Esophagus squamous epithelium (tissue), 5 donors: ENCODE measurements at places on chromosomes 2 and 18.

DNA sequence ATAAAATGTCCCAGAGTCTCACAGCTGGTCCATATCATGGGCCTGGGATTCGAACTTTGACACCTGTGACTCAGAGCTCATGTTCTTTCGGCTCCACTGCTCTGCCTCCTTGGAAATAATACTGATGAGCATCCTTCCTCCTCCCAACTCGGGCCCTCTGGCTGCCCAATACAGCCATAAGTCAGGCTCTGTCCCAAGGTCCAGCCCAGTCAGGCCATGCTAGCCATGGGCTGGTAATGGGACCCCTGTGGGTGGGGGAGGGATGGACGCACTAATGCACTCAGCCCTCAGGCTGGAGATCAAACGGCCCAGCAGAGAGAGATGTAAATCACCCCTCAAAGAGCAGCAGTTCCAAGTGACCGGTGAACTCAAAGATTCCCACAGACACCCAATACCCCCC lies 61.1 kb downstream of the DDX1 start:
- no peak for DNase-seq

DNA sequence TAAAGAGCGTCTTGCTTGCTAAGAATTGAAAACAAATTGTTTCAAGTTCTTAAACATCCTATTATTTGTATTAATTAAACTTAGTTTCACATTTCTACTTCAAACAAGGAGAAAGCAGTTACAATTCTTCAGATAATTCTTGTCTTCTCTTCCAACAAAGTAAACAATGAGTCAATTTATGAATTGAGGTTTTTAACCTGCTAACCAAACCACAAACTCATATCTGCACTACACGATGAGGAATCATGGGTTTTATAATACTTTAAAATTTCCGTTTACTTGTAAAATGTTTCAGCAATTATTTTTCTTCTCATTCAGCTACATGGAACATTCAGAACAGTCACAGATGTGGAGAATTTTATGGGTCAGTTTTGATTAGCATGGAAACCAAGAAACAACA lies 114.2 kb downstream of the SPIRE1 start:
- DNase-seq: no peak

DNA sequence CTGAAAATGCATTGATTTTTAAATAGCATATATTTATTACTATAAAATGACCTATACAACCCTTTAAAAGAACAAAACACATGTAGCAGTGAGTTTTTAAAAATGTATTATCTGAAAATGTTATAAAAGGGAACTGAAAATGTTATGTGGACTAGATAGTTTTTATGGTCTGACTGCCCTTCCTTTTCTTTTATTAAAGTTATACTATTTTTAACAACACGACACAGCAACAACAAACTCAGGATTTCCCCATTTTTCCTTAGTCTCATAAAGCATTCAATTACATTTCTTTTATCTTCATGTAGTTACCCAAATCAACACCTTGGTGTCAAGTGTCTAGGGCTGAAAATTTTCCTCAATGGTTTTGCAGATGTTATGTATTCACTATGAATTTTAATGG lies 132.8 kb upstream of the TMEFF2 start:
- DNase-seq: no peak

DNA sequence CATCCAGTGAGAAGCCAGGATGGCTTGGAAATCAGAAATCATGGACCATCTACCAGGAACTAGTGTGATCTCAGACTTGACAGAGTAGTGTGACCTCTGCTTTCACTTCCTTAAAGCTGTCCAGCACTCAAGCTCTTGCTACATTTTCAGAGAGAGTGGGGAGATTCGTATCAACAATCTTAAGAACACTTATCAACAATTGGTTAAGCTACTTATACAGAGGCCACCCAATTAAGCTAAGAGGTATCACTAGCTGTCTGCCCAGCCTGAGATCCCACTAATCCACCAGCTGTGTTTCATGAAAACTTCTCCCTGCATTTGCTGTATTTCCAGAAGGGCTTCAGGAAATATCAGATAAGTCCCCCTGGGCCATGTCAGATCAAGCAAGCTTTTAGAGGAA lies 4.2 kb downstream of the RPRM start:
- DNase-seq: no peak

GRCh38 chr2:23065936-23066335 lies 319.0 kb upstream of the KLHL29 start:
- DNase-seq: no peak

DNA sequence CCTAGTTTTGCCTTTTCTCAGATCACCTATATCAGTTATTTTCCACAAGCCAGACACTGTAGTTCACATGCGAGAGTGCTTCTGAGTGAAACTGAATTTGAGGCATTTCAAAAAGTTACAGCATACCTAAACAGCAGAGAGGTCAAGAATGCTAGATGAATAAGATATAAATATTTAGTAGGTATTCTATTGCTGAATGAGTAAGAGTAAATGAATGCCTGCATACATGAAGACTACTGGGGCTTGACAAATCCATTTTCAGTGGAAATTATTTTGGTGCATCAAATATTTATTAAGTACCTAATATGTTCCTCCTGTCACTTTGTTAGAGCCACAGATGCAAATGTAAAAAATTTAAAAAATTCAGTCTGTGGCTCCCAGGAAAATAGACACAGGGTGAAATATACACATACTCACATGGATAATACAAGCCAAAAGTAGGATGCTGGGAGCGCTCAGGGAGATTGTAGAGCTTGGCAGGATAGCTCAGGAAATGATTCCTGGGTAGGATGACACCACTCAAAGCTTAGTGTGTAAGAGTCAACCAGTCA lies 27.6 kb upstream of the CDC42EP3 start:
- no peak for DNase-seq

- DNase-seq: no peak
These were observed 307.9 kb upstream of the MEIS1 start for GRCh38 chr2:66127061-66127460.

GRCh38 chr2:226726546-226726945 lies 73.1 kb downstream of the IRS1 start:
- no peak for DNase-seq

GRCh38 chr2:37753758-37754157 lies 82.3 kb upstream of the CDC42EP3 start:
- DNase-seq: no peak

- DNase-seq: no peak
These were observed 550 bp downstream of the RAB1A start for GRCh38 chr2:65129286-65129825.

DNA sequence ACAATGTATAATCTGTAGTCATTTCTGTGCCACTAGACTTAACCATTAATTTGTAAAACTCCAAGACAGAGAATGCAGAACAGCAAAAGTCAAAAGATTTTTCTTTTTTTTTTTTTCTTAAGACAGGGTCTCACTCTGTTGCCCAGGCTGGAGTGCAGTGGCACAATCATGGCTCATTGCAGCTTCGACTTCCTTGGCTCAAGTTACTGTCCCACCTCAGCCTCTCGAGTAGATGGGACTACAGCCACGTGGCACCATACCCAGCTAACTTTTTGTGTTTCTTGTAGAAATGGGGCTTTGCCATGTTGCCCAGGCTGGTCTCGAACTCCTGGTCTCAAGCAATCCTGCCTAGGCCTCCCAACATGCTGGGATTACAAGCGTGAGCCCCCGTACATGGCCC lies 80.1 kb downstream of the TLK1 start:
- DNase-seq: no peak

GRCh38 chr2:85706599-85707296 lies 12.6 kb downstream of the GNLY start:
- no peak for DNase-seq

DNA sequence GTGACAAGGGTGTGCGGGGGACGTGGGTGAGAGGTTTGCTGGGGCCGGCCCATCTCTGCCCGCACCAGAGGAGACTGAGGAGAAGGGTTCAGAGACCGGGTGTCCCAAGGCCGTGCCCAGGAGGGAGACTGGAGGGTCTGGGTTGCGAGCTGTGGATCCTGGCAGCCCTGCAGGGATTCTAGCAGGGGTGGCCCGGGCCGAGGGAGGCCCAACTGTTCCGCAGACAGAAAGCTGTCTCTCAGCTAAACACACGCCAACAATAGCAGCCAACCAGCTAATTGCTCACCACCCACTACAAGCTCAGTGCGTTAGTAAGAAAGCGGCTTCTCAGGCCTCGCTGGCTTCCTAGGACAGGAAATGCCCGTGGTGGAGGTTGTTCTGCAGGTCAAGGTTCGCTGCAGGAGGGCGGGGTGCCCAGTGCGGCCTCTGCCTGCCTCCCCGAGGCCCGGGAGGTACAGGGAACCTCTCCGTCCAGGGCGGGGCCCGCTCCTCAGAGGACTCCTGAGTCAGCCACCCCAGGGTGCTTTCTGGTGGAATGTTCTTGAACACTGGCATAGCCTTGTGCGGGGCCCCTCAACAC lies 282.0 kb upstream of the PXDN start:
- DNase-seq: no peak

GRCh38 chr2:167776359-167776758 lies 471.0 kb downstream of the STK39 start:
- no peak for DNase-seq

DNA sequence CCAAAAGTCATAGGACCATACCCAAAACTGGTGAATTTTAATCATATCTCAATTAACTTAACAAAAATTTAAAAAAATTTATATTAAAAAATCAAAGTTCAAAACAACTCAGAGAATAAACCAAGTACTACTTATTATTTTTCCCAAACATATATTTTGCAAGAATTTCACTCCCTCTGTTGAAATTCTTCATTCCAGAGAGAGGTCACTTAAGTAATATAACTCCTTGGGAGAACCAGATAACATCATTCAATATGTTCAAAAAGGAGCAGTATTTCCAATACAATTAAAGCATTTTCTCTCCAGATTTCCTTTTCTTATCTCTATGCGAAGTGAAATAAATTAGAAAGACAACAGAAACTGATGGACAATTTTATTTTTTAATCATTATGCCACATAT lies 165.9 kb upstream of the RND3 start:
- no peak for DNase-seq

- DNase-seq: no peak
These were observed 85.8 kb downstream of the CLHC1 start for GRCh38 chr2:55146263-55146662.

DNA sequence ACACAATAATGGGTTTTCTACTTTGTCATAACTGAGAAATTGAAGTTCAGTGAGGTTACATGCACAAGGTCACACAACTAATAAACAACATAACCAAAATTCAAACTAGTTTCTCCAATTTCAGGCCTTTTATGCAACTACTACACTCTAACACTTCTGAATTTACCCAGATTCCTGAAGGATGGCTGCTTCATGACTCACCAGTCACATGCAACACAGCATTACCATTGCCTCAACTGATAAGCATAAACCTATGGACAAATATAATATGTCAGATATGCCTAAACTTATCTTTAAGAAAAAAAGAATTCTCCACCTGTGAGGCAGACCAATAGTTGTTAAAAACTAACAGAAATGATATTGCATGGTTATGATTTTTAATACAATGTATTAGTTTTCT lies 586.5 kb upstream of the SLC8A1 start:
- DNase-seq: no peak

DNA sequence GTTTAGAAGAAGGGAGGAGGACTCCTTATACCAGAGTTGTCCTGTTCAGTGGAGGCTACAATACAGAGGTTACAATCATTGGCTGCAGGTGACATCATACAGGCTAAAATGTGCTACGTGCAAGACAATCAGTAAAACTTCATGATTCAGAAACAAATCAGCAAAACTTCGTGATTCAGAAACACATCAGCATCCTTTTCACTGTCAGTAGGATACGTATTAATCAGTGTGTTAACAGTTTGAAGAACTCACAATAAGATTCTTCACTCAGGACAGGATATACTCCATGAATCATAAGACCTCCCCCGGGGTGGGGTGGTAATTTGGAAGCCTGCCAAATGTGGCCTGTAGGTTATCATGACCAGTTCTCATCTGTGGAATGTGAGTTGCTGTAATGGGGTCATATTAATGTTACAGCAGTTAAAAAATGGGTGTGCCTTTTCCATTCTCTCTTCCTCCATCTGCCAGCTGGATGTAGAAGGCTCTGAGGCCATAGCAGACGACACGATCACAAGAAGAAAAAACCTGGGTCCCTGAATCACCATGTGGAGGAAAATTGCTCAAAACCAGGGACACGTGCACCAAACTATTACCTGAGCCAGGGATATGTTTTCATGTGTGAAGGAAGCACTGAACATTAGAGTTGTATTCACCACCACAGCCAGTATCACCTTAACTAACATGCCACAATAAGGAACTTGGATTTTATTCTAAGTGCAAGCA lies 134.8 kb upstream of the CREB1 start:
- DNase-seq: no peak

GRCh38 chr18:61164321-61164720 lies 168.9 kb upstream of the CDH20 start:
- DNase-seq: no peak

DNA sequence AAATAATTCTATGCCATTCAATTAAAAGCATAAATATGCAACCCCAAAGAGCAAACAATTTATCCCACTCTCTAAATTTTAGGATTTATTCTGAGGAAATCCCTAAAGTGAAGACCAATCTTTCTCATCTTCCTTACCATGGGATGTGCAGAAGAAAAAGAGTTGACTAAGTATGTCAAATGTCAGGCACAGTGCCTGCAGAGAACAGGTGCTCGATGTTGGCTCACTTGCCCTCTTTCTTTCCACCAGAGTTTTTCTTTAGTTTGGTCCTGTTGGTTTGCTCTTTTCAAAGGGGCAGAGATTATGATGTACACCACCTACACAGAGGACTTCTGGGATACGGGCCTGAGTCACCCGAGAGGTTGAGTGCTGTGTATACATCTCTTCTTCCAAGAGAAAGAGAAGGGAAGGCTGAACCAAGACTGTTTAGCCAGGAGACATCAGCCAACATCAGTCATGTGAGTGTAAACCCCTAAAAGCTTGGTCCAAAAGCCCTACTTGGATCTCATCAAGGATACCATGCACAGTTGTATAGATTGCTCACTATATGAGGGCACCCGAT lies 51.7 kb downstream of the SUMO1 start:
- no peak for DNase-seq

DNA sequence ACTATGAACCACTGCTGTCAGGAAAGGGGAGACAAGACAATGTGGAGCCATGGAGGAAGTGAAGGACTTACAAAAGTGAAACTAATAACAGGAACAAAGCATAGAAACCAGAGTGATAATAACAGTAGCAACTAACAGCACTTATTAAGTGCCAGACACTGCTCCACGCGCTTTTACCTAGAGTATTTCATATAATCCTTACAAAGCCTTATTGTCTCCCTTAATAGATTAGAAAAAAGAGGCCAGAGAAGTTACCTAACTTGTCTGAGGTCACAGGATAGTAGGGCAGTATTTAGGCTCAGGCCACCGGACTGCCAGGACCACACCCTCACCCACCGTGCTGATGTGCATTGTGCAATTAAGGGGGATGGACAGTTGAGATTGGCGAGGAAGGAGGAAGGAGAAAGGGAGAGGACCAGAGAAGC lies 98.6 kb upstream of the NFU1 start:
- DNase-seq: no peak

DNA sequence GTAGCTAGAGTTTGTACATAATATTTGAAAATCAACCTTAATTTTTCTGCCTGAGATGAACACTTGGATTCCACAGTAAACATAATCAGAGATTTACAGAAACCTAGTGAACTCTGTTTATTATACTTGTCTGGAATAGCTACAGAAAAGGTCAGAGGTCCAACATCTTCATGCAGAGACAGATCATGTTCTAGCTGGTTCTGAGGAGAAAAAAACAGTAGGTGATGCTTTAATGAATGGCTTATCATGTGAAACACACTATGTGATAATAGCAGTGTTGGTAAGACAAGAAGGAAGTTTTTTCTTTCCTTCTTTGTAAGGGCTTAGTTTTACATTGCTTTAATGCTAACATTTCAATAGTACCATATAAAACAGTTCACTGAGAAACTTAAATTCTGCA lies 846.4 kb upstream of the ZEB2 start:
- DNase-seq: no peak
